ENCODE measurements at places on chromosomes 4 and X.

GRCh38 chr4:48152259-48152658 is 18.2 kb upstream of the TXK start:
- DNase-seq = no peak

GRCh38 chr4:163744861-163745260 is 250.4 kb downstream of the TMA16 start:
- DNase-seq = no peak

DNA sequence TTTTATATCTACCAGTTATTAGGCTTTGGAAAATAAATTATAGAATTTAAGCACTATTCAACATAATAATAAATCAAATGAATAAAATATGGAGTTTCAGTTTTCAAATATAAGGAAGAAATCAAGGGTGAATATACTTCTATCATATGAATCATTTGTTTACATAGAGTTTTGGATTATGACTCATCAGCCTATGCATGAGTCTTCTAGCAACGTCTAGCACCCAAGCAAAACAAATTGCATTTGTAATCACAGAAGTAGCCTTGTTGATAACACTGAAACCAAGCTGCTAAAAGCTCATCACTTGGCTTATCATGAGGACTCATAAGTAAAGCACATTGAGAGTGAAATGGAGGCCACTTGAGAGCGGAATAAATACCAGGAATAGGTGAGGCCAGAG is 434.6 kb downstream of the PCDH11X start:
- DNase-seq = no peak

DNA sequence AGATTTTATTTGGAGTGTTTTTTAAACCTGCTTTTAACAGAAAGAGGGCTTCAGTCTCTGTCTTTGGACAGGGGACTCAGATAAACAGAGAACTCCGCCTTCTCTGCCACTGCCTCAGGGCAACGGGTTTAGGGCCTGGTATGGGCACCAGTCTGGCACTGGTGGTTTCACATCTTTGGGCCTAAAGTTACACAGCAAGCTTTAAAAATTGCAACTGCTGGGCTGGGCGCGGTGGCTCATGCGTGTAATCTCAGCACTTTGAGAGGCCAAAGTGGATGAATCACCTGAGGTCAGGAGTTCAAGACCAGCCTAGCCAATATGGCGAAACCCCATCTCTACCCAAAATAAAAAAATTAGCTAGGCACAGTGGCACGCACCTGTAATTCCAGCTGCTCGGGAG is 10.3 kb upstream of the NAT8L start:
- DNase-seq = no peak

DNA sequence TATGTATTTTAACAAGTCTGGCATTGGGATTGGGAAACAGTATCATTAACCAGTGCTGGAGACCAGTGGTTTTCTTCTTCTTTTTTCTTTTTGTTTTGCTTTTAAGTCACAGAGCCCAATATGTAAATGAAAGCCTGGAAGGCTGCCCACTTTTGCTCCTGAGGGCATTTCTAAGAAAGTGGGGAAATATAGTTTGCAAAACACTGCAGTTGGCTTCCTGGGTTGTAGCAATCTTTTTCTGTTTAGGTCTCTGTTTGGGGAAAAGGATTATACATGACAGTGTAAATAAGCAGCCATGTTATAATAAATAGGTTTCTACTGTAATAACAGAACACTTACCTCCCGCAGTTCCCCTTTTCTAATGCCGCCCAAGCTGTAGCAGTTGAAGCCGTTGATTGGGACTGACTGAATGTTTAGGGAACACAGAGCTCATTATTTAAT is 105.5 kb downstream of the TMEM164 start:
- DNase-seq = no peak

DNA sequence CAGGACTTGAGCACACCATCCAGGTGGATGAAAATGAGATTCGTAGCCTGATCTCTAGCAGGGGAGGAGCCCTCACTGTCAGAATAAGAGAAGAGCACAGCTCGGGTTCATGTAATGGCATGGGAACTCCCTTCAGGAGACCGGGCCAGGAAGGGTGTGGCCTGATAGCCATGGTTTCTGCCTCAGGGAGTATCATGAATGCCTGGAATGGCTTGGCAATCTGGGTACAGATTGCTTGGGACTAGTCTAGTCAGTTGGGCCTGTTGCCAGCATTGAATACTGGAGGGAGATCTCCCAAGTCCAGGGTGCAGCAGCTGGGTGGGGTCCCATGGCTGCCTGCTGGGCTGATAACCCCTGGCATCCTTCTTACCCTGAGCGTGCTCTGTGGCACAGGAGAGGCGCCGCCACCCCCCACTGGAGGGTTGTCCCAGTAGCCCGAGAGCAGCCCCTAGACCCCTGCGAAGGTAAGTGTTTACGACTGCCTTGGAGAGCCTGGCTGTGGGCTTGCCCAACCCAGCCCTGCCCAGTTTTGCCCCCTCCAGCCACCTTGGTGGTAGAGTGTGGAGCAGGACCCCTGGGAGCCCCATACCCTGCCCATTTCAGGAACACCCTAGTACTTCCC is 298.8 kb downstream of the TEX13A start:
- DNase-seq = no peak

DNA sequence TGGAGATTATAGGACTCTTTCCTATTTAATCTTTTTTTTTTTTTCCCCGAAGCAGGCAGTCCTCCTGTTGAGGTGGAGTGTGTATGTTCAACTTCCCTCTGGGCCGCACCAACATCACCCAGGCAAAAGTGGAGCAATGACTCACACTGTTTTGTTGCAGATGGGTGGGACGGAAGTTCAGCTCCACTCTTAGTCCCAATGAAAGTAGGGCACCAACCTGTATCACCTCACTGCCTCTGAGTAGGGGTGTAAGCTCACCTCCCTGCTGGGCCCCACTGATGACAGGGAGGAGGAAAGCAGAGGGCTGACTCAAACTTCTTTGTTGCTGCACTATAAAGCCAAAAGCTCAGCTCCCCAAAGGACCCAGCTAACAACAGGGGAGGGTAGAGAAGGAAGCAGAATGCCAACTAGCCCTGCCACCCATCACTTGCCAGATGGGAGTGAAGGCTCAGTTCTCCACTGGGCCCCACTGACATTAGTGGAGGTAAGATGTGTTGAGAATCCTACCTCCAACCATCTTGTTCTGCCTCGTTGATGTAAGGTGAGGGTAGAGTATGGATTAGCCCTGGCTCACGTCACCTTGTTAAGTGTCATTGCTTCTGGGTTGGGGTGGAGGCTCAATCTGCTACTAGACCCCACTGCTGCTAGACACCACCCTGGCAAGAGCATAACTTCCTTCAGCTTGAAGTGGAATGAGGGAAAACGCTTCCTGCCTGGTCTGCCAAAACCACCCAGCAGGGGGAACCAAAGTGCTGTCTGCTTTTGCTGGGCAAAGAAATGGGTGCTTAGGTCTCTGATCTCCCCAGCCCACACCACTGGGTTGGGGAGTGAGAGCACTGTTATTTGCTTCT is 14.1 kb downstream of the RPS6KA3 start:
- no peak for DNase-seq

- DNase-seq = no peak
These were observed 60.4 kb downstream of the EFNB1 start for GRCh38 chrX:68889249-68889648.

DNA sequence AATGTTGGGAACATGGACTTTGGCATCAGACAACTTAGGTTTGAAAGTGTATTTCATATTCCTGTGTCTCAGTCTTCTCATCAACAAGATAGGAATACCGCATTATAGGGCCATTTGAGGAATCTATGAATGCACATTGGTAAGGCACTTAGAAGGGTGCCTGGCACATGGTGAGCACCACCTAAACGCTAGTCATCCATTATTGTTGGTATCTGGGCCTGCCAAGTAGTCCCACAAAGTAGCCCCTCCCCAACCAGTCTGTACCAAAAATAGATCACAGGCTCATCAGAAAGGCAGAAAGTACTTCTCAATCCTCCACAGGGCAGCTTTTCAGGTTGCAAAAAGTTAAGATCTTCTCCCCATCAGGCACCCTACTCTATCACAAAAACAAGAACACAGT is 162.3 kb upstream of the KLF3 start:
- DNase-seq = no peak

GRCh38 chr4:5266991-5267390 is 215.7 kb downstream of the STK32B start:
- no peak for DNase-seq
